ENCODE measurements at places on chromosomes 1 and 21.
A peak's percentile ranks its signal among the peaks of the same experiment; 100 is the strongest.

DNA sequence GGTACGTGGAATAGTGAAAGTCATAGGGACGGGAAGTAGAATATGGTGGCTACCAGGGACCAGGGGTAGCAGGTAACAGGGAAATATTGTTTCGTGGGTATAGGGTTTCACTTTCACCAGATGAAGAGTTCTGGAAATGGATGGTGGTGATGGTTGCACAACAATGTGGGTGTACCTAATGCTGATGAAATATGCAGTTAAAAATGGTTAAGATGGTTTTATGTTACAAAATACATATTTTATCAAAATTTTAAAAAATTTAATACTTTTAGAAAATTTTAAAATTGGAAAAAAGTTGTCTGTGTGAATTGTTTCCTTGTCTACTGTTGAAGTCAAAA, 55.5 kb upstream of the TLR5 start:
- no peak for DNase-seq

- no peak for DNase-seq
Observed at GRCh38 chr1:113551728-113552127, 161.4 kb downstream of the MAGI3 start.

DNA sequence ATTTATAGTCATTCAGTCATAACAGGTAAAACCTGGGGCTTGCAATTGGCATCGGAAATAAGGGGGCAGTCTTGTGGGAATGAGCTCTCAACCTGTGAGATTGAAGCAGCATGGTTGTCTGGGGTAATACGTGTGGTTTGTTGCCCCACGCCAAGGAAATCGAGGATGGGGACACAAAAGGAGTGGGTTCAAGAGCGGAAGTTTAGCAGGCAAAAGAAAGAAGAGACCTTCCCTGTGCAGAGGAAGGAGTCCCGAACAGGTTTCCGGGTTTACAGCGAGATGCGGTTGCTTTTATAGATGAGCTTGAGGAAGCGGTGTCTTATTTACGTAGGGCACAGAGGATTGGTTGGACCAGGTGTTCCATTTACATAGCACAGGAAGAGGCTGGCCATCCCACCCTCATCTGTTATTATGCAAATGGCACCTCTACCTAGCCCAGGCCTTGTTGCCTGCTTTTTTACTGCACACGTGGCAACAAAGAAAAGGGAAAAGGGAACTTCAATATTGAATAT, 37.3 kb downstream of the IFNAR1 start:
- peak; percentile 27 for DNase-seq

DNA sequence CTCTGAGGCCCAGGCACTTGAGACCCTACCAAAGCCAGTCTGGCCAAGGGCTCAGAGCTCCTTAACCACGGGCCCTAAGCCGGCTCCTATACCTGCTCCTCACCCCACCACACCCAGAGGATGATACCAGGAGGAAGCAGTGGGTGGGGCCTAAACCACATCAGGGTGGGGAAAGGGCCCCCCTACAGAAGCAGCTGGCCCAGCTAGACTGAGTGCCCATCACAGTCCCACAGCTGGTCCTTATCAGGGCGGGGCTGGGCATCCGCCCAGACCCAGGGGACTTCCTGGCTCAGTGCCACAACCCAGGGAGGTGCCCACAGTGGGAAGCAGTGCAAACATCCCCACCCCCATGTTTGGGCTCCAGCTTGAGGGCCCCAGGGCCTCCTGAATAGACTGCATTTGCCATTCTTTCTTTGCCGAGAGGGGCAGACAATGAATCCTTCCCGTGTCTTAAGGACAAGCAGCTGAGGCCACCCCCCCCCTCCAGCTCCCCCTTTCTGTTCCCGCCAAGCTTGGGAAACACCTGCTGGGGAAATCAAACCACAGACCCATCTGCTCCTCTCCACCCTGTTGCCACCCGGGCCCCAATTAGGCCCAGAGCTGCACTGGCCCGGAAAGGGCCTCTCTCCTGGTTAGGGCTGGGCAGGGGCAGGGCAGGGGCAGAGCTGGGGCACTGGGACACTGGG, 6.2 kb downstream of the E2F2 start:
- no peak for DNase-seq

DNA sequence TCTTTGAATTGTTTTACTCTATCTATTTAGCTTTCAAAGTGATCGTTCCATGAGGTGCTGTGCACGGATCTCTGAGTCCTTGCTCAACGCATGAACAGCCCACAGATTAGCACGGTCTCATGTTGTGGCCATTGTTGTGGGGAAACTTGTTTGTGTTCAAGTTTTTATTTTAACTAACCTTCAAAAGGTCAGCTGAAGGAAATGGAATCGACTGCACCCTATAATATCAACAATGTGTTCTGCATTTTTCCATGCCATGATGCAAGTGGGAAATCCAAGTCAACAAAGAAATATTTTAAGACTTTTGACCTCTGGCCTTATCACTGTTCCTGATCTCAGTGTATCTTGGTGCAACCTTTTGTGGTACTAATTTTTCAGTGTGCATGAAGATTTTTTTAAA, 6.1 kb downstream of the SH2D1B start:
- DNase-seq, result no peak

DNA sequence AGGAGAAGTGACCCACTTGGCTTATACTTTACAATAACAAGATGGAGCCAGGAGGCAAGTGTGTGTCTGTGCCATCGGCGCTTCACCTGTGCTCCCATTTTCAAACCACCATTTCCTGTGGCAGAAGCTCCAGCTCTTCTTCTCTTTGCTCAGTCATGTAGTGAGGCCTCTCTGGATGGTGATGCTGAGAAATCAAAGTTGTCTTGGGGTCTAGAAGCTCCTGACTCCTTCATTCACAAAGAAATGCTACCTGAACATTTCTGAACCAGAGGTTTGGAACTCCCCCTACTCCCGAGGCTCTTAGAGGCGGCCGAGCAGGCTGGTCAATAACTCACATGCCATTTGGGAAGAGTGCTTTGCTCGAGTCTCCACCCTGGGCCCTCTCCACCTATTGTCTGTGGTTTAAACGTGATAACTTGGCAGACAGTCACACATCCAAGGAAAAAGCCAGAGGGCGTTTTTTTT, 18.0 kb downstream of the SLAMF1 start:
- no peak for DNase-seq

DNA sequence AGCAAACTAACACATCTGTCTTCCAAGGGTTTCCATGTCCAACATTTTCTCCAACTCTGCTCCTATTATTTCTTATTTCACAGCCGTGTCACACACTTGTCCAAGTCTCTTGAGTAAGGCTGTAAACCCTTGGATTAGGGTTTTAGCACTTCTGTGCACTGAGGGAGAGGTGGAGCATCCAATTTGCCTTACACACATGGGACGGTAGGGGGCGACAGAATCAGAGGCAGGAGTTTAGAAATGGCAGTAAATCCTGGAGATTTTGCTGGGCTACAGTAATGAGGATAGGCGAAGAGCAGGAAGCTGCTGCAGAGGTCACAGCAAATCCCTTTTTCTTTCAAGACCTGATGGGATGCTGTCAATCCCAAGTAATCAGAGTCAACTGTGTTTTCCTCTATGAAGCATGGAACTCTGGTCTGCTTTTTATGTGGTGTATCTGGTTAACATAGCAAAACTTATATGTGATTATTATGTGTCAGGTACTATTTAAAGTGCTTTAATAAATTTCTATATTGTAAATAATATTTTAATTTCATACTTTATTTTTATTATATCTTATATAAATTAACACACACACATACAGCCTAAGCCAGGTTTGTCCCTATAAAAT, 15.4 kb upstream of the LCE5A start:
- no peak for DNase-seq

DNA sequence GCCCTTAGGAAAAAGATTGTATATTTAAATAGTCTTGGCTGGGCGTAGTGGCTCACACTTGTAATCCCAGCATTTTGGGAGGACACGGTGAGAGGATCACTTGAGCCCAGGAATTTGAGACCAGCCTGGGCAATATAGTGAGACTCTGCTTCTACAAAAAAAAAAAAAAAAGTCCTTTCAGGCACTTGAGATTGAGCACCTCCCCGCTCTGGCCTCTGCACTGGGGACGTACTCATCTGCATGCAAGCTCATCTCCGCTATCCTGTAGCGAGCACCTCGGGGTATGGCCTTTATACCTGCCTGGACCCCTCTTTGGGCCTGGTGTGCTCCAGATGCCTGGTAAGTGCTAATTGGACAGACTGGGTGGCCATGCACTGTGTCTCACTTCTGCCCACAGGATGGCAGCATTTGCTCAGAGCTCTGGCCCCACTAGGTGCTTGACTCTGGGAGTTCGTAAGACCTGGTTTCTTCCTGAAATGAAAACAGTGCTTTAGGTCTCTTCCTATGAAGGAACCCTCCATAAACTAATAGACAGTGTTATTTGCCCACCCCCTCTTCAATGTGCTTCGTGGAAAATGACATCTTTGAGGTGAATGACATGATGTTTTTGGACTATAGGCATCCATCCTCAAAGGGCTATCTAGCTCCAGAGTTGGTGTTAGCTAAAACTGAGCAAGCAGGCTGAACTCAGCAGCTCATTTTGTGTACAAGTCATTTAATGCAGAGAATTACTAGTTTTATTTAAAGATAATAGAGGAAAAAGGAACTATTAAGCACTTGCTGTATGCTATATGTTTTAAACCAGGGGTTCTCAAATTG, 61.7 kb upstream of the ADAR start:
- DNase-seq, result peak; percentile 52

GRCh38 chr1:75317976-75318375, 183.8 kb downstream of the LHX8 start:
- no peak for DNase-seq

Measured in stimulated activated CD8-positive, alpha-beta memory T cell treated with anti-CD3 and anti-CD28 coated beads, Interleukin-7, amount 100 ng/mL, for 48 hours (primary cell).